T-helper 2 cell (primary cell): ENCODE measurements at places on chromosomes 1 and 21.
A peak's percentile ranks its signal among the peaks of the same experiment; 100 is the strongest.

DNA sequence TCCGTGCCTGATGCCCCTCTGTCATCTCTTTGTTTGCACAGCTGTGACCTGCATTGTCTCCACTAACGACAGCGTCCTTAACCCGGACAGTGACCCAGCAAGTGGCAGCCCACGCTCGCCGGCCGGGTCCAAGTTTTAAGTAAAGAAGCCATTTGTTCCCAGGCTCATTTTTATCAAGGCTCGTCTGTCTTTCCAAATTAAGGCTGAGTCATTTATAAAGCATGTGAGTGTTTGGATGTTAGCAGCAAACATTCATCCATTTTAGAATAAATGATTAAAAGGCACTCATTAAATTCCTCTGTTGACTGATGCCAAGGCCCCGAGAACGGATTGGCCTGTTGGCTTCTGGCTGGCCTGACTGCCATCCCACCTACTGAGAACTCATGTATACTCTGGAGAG is 514.5 kb downstream of the NPHP4 start:
- no peak for DNase-seq

- DNase-seq = no peak
These were observed 63.7 kb downstream of the SCCPDH start for GRCh38 chr1:246787781-246788513.

DNA sequence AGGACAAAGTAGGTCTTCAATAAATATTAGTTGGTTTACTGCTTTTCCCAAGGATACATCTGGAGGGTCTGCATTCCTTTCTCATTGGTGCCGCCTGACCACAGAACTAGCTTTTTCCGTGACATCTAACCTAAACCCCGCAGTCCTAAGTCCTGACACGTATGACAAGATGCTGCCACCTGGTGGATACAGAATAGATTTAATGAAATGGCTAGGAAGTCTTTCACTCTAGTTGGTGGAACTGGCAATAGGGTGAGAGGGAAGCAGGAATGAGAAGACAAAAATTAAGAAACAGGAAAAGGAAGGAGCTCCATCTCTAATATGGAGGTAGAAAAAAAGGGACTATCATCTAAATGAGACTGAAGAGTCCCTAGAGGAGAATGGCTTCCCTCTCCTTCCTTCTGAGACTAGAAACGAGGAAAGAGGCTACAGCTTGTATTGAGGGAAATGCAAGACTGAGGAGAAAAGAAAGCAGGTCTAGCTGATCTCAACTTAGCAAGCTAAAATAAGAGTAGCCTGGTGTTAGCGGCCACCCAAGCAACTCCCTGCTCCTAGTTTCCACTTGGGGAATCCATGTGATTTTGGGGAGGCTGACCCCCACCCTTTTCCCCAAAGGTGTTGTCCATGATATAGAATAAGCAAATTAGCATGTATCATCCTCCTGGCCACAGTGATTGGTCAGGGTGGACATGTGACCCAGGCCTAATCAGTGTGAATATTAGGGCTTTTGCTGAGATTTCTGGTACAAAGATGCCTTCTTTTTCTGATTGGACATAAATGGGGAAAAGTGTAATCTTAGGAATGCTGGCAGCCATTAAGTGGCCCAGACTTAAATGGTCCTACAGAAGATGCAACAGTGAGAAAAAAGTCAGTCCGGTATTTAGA is 5.9 kb downstream of the RFX5 start:
- DNase-seq = peak; percentile 14

GRCh38 chr1:184590163-184590750 is 164.4 kb downstream of the EDEM3 start:
- DNase-seq = no peak

GRCh38 chr1:45840704-45841103 is 37.3 kb downstream of the MAST2 start:
- no peak for DNase-seq

- peak; percentile 65 for DNase-seq
These were observed 3.5 kb downstream of the GNAT2 start for GRCh38 chr1:109615879-109616278.

DNA sequence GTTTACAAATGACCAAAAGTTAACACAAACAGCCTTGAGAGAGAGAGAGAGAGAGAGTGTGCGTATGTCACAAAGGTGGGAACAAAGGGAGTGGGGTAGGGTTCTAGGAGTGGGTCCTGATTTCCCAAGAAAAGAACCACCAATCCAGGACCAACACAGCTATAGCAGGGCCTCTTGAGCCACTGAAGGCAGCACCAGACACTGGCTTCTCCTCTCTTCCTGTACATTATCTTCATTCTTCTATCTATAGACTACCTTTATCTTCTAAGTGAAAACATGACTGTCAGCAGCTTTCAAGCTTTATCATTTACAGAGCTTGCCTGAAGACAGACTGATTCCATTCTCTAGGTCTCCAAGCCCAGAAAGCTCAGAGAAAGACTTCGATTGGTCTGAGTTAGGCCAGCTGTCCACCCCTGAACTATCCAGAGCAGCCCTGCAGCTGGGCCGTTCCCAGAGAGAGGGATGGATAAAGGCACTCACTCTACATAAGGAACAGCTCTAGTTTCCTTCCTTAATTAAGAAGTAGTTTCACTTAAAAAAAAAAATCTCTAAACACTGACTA is 11.2 kb downstream of the ALG14 start:
- no peak for DNase-seq

DNA sequence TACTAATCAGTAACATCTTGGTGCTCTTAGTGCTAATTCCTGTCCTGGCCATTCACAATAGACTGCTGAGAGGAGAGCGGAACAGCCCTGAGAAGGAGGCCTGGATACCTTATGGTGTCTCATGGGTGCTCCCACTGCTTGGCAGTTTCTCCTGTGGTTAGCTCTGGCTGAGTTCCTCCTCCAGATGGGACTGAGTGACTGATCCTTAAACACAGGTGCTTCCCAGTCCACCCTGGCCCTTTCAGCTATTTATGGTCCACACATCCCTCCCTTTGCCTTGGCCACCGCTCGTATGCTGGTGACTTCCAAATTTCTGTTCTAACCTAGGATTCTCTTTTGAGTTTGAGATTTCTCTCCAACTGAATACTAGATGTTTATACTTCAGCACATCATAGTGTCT is 157.0 kb upstream of the CACNA1E start:
- no peak for DNase-seq

- no peak for DNase-seq
These were observed 54.8 kb downstream of the EDN2 start for GRCh38 chr1:41429641-41430035.

DNA sequence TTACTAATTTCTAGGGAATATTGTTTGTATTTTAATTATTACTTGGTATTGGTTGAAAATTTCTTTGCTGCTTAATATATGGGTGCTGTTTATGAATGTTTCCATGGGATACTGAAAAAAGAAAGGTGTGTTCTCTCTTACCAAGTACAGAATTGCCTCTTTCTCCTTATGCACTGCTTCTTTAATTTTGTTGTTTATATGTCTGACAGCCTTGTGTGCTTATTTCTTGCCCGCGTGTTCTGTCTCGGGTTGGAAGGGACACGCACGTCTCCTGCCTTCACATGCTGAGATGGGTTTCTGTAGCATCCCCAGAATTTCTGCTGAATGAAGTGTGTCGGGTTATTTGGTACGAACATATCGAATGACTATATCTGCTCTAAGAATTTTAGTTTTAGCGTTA is 51.1 kb downstream of the AGPAT3 start:
- DNase-seq = no peak

- no peak for DNase-seq
These were observed 10.8 kb downstream of the KCND3 start for GRCh38 chr1:111978695-111979094.

- DNase-seq = no peak
These were observed 8.5 kb downstream of the CCT8 start for GRCh38 chr21:29064850-29065481.

GRCh38 chr21:37974081-37974480 is 57.8 kb upstream of the KCNJ6 start:
- no peak for DNase-seq

GRCh38 chr1:205714906-205715246 is 34.6 kb upstream of the SLC45A3 start:
- DNase-seq = no peak

DNA sequence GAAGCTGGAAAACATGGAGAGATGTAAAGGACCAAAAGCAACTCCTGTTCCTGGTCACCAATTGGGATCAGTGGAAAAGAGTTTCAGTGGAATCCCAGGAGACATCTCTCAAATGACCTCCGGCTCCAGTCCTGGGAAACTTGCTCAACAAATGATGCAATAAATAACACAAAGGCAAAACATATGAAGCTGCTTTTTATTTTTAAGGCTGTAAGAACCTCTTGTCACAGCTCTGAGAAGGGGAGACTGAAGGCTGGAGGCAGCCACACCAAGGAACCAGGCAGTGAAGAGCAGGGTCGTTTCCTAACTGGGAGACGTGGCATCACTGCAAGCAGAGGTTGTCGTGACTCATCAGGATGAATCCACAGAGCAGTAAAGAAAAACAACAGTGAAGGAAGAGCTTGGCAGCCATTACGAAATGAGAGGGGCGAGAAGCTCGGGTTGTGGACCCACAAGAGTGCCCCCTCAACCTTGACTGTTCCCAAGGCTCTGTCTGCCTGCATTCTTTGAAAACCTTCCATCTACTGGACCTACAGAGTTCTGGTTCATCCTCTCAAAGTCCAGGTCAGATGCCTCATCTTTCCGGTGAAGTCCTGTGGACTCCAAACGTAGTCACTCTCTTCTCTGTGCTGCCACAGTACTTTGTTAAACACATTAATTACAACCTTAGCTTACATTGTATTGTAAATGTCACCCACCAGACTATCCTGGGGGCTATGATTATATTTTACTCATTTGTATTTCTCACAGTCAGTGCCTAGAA is 32.1 kb downstream of the JAK1 start:
- DNase-seq = no peak

GRCh38 chr1:77313491-77313890 is 31.7 kb downstream of the AK5 start:
- DNase-seq = no peak

- DNase-seq = no peak
These were observed 118.2 kb downstream of the FAF1 start for GRCh38 chr1:50841791-50842387.

DNA sequence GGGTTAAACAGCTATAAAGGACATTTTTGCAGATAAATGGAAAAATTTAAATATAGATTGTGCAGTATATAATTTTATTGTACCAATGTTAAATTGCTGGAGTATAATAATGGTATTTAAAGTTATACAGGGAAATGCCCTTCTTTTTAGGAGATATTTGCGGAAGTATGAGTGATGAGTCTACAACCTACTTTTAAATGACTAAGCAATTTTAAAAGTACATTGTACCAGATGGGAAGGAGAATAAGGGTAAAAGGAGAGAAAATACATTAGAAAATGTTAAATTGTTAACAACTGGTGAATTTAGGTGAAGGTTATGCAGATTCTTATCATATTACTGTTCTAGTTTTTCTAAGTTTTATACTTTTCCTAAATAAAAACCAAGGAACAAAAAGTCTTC is 91.8 kb downstream of the ZZZ3 start:
- DNase-seq = no peak

DNA sequence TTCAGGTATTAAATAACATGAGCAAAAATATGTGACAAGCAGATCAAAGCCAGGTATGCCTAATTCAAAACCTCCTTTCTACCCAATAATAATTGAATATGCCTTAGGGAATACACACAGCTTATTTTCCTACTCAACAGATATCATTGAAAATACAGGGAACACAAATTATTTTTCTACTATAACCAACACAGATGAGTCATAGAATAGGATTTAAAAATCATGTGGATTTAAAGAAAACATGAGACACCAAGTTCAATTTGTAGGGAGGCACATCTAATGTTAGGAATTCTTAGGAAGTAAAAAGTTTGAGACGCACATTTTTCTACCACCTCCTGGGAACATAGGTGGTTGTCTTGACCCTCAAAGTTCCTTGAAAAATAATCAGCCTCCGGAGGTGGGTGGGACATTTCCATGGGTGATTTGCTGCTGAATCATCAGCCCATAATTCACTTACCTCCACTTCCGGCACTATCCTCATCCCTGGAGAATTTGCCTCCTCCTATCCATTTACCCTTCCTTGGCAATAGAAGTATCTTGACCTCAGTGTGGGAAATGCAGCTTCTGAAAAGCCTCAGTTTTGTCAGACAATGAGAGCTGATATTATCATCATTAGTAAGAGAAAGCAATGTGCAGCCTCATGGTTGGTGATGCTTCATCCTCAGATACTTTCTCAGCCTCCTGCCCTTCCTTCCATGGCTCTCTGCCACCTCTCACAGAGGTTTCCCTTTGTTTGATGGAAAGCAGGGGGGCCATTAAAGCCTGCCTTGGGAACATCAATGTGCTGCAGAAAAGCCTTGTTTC is 33.5 kb upstream of the RGS4 start:
- no peak for DNase-seq

- no peak for DNase-seq
These were observed 3.1 kb downstream of the PRDM2 start for GRCh38 chr1:13703128-13703513.

- no peak for DNase-seq
These were observed 44.5 kb downstream of the PHTF1 start for GRCh38 chr1:113714606-113715269.

GRCh38 chr1:159964144-159964543 is 10.1 kb upstream of the SLAMF9 start:
- no peak for DNase-seq

DNA sequence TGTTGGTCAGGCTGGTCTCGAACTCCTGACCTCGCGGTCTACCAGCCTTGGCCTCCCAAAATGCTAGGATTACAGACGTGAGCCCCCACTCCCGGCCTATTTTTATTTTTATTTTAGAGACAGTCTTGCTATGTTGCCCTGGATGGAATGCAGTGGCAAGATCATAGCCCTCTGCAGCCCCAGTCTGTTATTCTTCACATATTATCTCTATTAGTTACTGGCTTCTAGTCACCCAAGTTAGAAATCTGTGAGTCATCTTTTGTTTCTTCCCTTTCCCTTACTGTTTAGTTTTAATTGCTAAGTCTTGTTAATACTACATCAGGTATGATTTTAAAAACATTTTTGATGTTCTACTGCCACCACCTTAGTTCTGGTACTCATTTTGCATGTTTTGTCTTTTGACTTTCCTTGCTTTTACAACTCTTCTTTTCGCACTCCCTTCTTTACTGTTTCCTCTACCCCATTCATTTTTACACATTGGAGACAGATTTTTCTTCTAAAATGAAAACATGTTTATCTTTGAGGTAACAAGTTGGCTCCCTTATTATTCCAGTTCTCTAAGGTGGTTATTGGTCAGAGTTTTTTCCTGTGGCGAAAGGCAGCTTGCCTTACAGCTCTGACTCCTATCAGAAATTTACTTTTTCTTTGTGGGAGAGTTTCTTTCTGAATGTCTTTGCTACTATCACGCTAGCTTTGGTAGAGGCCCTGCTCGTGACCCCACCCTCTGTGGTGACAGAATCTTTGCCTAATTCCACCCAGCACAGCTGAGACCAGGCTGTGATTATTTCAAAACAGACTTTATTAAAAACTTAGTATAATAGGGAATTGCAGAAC is 19.5 kb downstream of the ZMYM4 start:
- DNase-seq = peak; percentile 44
